ENCODE measurements at places on chromosomes 3 and 15.

DNA sequence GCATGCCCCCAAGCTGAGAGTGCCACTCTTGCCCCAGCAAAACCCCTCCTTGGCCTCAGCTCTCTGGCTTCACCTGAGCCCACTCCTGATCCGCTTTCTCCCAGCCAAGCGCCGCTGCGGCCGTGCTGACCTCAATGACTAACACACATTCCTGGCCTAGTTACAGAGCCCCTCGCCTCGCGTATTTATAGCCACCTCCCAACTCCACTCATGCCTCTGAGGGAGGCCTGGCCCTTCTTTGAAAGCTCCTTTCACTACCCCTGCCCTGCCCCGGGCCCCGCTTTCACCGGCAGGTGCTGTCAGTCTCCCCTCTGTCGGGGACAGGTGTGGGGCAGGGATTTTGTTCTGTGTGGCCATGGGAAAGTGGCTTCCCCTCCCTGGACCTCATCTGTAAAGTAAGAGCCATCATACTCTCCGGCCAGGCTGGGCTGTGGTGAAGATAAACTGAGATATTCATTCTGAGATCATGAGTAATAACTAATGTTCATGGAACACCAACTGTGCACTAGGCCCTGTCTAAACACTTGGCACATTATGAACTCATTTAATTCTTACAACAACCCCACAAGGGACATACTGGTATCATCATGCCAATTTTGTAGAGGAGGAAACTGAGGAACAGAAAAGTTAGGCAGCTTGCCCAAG lies 13.2 kb upstream of the ATP2B2 start:
- no peak for DNase-seq

DNA sequence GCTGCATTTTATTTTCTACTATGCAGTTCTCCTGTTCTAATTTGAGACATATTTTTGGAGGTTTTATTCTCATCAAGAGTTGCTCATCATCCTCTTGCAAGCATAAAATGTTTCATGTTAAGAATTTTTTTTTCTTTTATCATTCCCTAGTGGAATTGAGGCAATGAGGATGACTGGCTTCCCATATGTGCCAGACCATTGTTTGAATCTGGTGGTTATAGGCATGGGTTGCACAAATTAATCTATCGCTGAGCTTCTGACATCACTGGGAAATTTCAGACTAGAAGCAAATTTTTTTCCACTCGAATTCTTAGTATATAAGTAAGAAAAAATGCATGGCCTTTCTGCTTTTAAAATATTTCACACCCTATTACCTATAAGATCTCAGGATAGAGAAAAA lies 279.1 kb upstream of the PLSCR5 start:
- DNase-seq = no peak

- DNase-seq = peak; percentile 58
Observed at GRCh38 chr3:32498252-32498651, 4.4 kb downstream of the CMTM6 start.

GRCh38 chr15:62052713-62053112 lies 7.5 kb downstream of the VPS13C start:
- no peak for DNase-seq

DNA sequence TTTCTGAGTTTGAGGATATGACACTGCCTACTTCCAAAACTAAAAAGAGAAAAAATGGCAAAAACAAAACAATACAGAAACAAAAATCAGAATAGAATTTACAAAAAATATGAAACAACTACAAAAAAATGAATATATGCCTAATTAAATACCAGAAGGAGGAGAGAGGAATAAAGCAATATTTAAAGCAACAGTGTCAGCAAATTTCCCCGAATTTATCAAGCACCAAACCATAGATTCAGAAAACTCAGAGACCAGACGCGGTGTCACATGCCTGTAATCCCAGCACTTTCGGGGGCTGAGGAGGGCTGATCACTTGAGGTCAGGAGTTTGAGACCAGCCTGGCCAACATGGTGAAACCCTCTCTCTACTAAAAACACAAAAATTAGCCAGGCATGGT lies 1360.9 kb downstream of the SI start:
- no peak for DNase-seq

- no peak for DNase-seq
Observed at GRCh38 chr15:89662893-89663626, 7.8 kb upstream of the KIF7 start.

- DNase-seq = no peak
Observed at GRCh38 chr3:194539498-194539897, 52.7 kb upstream of the ATP13A3 start.

DNA sequence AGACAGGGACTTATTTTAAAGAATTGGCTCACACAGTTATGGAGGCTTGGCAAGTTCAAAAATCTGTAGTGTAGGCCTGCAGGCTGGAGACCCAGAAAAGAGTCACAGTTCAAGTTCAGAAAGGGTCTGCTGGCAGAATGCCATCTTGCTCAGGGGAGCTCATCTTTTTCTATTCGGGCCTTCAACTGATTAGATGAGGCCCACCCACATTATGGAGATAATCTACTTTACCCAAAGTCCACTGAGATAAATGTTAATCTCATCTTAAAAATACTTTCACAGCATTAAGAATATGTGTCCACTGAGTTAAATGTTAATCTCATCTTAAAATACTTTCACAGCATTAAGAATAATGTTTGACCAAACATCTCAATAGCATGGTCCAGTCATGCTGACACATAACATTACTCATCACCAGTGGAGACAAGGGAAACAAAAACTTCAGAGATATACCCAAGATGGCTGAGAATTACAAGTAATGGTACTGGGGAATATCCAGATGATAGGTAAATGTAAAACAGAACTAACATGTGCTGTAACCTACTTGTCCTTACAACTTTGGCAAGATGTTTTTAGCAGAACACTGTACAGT lies 74.3 kb upstream of the STAC start:
- DNase-seq = no peak

GRCh38 chr3:37765591-37766488 lies 95.8 kb upstream of the CTDSPL start:
- no peak for DNase-seq

- DNase-seq = no peak
Observed at GRCh38 chr3:53973905-53974304, 82.2 kb upstream of the SELENOK start.

GRCh38 chr3:61008998-61009380 lies 242.3 kb downstream of the FHIT start:
- peak; percentile 62 for DNase-seq

DNA sequence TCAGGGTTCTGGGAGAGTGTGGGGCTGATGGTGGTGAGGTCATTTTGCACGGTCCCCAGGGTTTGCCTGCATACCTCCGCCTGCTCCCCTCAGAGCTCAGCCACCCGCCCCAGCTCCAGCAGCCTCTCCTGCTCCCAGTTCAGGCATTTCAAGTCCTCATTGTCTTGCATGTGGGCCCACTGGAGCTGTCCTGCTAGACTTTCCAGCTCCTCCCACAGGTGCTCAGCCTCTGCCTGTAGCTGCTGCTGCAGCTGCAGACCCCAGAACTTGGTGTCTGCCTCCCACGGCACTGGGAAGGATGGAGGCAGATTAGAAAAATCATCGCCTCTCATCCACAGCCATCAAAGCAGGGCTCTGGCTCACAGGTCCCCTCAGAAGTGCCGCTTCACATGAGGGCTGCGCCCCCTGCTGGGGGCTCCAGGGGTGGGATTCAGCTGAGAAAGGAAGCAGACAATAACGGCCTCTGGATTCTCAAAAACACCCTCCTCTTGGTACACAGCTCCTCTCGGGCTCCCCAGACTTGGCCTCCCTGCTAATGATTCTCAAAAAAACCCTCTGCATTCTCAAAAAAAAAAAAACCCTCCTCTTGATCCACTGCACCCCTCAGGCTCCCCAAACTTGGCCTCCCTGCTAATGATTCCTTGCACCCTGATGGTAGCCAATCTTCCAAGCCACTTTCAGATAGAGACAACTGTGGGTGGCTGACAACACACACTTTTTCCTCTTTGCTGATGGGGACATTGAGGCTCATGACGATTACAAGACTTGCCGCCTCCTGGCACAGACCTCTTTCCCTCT lies 89.3 kb upstream of the C2CD4B start:
- peak; percentile 57 for DNase-seq

DNA sequence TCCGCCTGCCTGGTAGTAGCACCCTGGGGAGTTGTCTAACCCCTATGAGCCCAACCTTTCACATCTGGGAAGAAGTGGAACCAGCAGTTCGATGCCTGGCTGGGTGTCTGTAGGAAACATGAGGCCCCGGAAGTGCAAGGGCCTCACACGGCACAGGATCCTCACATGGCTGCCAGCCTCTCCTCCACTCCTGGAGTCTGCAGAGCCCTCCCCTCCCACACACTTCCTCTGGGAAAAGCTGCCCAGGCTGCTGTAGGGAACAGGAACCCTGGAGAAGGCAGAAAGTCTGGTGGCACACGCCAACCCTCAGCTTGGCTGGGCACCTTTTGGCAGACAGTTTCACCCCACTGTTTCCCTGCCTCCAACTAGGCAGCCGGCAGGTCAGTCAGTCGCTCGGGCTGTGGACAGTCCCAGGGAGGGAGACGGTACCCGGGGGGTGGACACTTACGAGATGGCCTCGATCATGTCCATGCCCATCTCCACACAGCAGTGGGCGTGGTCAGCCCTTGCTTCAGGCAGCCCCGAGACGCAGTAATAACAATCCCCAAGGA lies 118.4 kb downstream of the ADCY5 start:
- DNase-seq = no peak

DNA sequence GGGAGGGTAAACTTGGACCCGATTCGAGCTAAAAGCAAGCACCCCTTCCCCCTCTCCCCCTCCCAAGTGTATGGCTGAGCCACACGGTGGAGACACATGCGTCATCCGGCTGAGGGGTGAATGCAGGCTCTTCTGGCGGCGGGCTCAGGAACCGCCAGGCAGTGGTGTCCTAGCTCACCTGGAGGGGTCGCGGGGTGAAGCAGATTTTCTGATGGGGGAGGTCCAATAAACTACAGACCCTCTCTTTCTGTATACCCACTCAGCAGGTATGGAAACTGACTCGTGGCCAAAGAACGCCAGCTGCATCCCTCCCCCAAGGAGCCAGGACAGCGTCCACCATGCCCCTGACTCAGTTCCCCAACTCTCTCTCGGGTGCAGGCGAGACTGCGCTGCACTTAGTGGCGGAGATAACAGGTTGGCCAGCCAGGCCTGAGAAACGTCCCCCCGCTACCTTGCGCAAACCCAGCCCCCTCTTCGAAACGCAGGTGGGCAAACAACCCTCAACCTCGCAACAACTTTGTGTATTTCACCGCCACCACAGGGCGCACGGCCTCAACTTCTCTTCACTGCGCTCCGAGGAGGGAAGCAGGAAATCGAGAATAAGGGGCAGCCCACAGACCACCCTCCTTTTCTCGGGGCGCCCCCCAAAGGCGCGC lies 1.3 kb downstream of the MAGI1 start:
- no peak for DNase-seq

DNA sequence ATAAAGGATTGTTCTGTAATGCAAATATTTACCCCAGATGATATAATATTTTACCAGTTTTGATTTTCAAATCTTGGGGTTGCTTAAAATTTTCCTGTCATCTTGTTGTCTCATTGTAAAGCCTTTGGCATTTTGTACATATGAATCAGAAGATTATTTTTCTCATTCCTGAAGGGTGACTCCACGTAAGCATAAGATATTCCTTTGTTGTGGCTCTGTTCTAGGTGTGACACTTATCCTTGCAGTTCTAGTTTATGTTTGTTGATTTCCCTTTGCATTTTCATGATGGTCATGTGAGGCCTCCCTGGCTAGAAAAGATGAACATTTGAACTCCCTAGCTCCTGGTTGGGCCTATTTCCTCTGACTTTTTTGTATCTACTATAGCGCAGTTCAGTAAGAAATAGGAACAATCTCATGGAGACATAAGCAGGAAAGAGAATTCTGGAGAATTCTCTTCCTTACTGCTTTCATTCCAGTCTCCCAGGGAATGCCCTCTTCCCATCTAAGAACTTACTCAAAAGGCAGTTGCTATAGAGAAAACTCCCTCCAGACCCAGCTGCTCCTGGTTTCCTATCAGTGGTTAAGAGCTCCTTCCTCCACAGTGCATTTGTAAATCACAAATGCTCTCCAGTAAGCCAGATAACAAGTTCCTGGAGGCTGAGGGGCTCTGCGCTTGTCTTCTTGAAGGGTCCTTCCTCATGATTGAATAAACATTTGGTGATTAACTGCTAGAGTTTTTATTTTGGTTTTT lies 124.7 kb downstream of the WNT5A start:
- DNase-seq = no peak

- peak; percentile 64 for DNase-seq
Observed at GRCh38 chr3:138718849-138719248, 110.3 kb downstream of the FAIM start.

DNA sequence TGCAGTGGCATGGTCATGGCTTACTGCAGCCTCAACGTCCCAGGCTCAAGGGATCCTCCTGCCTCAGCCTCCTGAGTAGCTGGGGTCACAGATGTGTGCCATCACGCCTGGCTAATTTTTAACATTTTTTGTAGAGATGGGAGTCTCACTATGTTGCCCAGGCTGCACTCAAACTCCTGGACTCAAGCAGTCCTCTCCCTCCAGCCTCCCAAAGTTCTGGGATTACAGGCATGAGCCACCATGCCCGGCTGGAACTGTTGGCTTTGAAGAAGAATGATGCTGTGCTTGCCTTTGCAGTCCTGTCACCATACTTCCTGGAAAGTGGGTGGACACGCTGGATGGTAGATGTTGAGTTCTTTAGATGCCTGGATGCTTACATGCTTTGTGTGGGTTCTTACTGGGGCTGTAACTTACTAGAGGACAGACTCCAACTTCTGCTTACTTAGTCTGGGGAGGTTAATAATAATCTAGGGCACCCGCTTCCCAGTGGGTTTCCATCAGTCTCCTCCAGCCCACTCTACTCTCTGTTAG lies 36.7 kb downstream of the IGF1R start:
- DNase-seq = no peak

- no peak for DNase-seq
Observed at GRCh38 chr15:98967916-98968315, 39.7 kb downstream of the PGPEP1L start.

DNA sequence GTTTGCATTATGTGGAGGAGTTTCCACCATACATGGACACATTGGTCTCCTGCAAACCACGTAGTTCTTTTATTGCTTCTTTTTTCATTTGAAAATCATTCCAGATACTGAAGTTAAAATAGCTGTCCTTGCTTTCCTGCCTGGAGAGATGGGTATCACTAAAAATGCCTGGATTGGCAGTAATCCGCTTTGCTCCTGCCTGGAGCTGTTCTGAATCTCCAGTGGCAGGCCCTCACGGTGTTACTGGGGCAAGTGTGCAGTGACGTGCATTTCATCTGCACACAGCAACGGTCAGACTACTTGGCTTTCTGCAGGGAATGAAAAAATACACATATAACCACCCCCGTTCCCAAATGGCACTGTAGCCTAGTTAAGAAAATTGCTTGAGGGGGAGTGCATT lies 272.9 kb downstream of the IL5RA start:
- no peak for DNase-seq

- DNase-seq = no peak
Observed at GRCh38 chr3:155391104-155391503, 97.6 kb upstream of the STRIT1 start.

DNA sequence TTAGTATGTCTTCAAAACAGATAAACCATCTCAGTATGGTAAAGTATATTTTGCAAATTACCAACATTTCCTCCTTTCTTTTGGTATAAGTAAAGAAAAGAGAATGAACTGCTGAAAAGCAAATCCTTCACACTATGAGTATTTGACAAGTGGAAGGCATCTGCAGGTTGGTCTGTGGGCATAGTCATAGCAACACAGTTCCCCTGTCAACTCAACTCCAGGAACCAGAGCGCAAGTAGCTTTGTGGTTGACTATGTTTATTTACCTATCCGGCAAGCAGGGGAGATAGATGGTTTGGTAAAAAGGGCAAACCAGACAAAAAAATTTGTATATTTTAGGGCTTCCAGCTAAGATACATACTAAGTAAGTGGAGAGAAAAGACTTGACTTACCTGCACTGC lies 88.3 kb upstream of the PPIB start:
- no peak for DNase-seq

GRCh38 chr15:65032801-65033537 lies 3.5 kb upstream of the MTFMT start:
- DNase-seq = peak; percentile 74
